ENCODE measurements at places on chromosomes 16 and 17.
A peak's percentile ranks its signal among the peaks of the same experiment; 100 is the strongest.

DNA sequence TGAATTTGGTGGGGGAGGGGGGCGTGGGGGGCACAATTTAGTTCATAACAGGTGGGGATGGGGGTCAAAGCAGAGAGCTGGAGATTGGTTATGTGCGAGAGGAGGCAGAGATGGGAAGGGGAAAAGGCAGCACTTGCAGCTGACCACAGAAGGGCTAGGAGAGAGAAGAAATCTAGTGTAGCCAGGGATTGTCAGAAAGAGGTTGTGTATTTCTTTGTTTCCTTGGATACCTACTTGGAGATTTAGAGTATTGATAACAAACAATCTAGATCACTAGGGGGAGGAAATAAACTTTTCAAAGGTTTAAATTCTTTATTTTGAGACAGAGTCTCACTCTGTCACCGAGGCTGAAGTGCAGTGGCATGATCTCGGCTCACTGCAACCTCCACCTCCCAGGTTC is 47.1 kb upstream of the YPEL2 start:
- DNase-seq: no peak

GRCh38 chr16:79463841-79464240 is 136.7 kb downstream of the MAF start:
- DNase-seq: peak; percentile 6

- no peak for DNase-seq
Measured at GRCh38 chr16:29814592-29814991, 1.4 kb upstream of the PAGR1 start.

- DNase-seq: peak; percentile 22
Measured at GRCh38 chr16:51056331-51056730, 94.7 kb downstream of the SALL1 start.

DNA sequence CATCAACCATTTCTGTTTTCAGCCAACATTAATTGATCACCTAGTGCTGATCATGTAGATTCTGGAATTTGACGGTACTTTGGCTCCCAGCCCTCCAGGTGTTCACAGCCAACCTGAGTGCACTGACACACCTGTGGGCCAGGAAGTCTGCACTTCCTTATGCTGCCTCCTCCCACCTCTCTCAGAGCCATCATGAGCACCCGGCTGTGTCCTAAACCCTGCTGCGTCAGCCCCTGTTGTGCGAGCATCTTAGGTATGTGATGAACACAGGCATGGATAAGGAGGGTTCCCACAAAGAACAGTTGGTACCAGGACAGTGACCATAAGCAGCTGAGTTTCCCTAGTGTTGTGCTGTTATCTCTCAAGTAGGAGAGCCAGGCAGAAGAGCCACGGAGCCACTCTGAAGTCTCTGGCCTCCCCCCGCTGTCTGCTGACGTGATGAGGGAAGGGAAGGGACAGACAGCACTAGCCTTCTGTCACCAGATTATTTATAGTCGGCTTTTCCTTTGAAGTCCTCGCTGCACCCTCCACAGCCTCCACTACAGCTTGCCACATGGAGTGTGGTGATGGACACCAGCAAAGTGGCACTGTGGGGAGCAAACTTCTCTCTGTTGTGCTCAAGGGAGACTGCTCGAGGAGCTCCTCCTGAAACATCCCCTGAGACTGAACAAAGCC is 162.8 kb upstream of the ANKFN1 start:
- no peak for DNase-seq

DNA sequence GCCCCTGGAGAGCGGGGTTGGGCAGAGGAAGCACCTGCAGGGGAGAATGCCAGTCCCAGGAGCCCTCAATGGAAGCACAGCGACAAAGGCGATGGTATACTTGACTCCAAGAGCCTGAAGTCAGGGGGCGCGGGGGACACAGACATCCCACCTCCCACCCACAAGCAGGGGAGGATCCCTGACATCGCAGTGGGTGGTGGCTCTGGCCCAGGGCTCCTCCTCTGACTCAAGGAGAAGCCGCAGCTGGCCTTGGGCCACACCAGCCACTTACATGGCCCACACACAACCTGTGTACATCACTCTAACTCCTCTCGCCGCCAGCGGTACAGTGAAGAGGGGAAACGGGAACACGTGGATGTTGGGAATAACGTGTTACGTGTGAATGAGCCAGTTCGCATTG is 44.3 kb downstream of the FZD2 start:
- no peak for DNase-seq

DNA sequence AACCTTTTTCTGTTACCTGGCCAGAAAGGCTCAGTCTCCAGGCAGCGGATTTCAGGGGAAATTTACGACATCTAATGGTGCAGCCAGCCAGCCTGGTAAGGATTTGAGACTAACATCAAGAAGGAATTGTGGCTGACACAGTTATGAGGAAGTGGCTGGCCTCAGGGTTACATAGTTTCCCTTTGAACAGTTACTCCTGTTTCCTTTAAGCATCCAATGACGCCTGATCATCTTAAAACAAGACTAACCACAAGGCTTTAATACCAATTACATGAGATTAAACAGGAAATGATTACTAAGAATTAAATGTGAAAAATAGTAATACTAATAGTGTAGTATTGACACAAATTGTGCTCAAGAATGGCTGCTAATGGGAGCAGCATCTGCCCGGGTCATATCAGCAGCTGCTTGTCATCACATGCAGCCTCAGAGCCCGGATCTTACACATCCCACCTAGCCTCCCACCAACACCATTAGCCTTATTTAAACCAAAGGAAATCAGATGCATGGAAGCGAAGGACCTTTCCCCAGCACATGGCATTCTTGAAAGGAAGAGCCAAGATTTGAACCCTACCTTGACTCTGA is 431.8 kb downstream of the PMP22 start:
- DNase-seq: peak; percentile 46

DNA sequence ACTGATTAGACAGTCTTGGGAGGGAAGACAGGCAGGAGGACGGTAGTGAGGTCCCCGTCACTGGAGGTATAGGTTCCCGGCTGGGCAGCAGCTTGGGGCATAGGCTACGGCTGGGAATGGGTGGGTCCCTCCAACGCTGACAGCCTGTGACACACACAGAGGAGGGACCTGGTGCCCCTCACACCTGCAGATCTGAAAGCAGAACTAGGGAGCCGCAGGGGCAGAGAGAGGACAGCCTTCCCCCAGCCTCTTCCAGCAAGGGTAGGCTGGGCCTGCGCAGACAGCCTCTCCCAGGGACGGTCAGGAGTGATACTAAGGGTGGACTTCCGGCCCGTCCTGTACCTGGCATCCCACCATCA is 2.0 kb downstream of the P2RX1 start:
- peak; percentile 48 for DNase-seq

GRCh38 chr16:87457061-87457611 is 35.7 kb downstream of the ZCCHC14 start:
- no peak for DNase-seq

DNA sequence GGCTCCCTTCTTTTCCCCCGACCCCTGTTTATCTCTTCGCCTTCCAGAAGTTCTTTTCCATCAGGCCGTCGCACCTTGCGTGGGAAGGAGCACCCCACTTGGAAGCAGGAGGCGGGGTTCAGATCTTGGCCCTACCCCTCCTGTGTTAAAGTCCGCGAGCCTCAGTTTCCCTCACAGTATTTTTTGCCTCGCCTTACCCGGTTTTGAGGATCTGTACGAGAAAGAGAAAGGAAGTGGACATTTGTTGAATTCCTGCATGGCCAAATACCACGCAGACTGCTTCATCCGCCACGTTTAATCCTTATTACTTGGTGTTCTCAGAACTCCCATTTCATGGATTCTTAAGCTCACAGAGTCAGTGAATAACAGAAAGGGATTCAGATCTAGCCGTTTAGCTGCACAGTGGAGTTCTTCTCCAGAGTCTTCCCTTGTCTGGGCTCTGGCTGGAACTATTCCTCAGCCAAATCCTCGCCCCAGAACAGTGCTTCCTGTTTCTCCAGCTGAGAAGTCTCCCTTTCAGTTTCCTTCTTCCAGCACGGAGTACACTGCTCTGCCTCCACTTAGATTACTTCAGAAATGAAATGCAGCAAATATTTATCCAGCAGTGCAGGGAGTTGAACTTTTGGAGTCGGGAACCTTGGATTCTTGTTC is 590 bp downstream of the TMEM219 start:
- peak; percentile 42 for DNase-seq

GRCh38 chr17:64315032-64315490 is 52.0 kb upstream of the TEX2 start:
- no peak for DNase-seq

Measured in NB4 (cell line).